ENCODE measurements at places on chromosomes 12 and 14. TPM values are rescaled to one million over a fixed set of nuclear protein-coding genes. Genes with fewer than 3 reads are reported as not detected.
A peak's percentile ranks its signal among the peaks of the same experiment; 100 is the strongest.

DNA sequence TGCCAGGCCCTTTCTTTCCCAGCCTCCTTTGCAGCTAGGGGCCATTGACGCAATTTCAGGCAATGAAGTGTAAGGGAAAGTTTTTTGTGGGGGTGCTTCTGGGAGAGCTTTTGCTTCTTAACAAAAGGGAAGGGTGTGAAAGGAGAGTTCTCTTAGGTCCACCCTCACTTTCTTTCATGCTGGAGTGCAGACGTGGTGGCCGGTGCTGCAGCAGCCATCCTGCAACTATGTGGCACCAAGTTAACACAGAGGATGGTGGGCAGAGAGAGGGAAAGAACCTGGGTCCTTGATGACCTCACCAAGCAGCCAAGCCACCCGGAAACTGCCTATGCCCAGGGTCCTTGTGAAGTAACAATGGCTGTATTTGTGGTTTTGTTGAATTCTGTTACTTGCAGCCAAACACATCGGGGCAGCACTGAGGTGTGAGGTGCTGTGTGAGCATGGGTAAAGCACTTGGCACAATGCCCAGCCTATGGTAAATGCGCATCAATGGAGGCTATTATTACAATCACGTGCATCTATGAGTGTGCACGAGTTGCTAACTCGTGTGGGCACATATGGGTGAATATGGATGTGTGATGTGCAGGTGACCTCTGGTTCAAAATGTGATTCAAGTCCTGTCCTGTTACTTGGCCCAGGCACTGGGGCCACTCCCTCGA, 122.6 kb downstream of the CALM1 start:
- no peak overlapping the region for H3K4me3 ChIP-seq
- peaks cover 24% of the 10 kb centered on the region for H3K4me1 ChIP-seq
- no peak overlapping the region for H3K27ac ChIP-seq
- no peak for DNase-seq
- H3K27me3 ChIP-seq: no peaks in the 10 kb centered on the region
- H3K36me3 ChIP-seq: no peaks in the 10 kb centered on the region

GRCh38 chr14:54083549-54084239, 127.1 kb upstream of the BMP4 start:
- H3K4me3 ChIP-seq: no peak overlapping the region
- H3K27ac ChIP-seq: no peak overlapping the region
- peaks cover 3% of the 10 kb centered on the region for H3K4me1 ChIP-seq
- no peaks in the 10 kb centered on the region for H3K36me3 ChIP-seq
- no peaks in the 10 kb centered on the region for H3K27me3 ChIP-seq
- DNase-seq: no peak

GRCh38 chr12:65603438-65604351, 220.6 kb upstream of the HMGA2 start:
- no peak overlapping the region for H3K4me3 ChIP-seq
- H3K4me1 ChIP-seq: peaks cover 16% of the 10 kb centered on the region
- no peaks in the 10 kb centered on the region for H3K36me3 ChIP-seq

- no peaks in the 10 kb centered on the region for H3K36me3 ChIP-seq
- H3K4me3 ChIP-seq: no peak overlapping the region
- H3K27me3 ChIP-seq: no peaks in the 10 kb centered on the region
Measured at GRCh38 chr14:44846232-44846824, 115.4 kb downstream of the KLHL28 start.

The PPP2R5C gene
- total RNA-seq: 183 TPM

DNA sequence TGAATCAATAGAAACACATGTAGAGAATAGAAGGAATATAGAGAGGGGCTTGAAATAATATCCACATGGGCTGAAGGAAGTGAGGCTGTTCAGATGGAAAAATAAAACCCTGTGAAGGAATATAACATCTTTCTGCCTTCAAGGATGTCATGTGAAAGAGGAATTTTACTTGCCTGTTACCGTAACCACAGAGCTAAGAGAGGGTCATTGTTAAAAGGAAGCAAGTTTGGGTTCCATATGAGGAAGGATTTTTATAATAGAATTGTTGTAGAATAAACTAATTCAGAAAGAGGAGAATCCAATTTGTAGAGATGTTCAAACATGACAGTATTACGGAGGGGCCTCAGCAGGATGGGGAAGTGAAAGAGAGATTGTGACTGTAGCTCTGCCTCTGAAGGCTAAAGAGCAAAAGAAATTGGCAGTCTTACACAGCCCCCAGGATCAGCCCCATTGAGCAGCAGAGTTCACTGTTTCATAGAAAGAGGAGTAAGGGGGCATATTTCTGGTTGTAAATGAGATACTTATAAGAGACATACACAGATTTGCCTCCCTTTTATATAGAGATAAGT, 41.8 kb upstream of the PTPRR start:
- H3K4me1 ChIP-seq: peaks cover 29% of the 10 kb centered on the region
- no peaks in the 10 kb centered on the region for H3K36me3 ChIP-seq
- no peak for DNase-seq
- no peak overlapping the region for H3K4me3 ChIP-seq
- H3K27me3 ChIP-seq: no peaks in the 10 kb centered on the region

The DIO3 gene
- total RNA-seq: 3.3 TPM

DNA sequence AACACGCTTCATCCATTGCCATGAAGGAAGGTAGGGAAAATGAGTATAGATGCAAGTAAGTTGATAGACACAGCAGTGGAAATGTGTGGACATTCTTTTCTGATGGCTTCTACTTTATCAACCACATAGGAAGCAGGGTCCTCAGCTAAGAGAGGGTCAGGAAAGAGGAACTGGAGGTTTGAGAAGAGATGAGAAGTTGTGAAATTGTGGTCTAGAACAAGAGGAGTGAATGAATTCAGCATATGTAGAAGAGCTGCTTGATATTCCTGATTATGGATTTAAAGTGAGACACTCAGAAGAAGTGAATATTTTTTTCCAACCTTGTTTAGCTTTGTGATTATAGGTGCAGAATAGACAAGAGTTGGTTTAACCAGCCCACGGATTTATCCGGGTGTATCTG, 128.5 kb downstream of the SLC15A5 start:
- no peak overlapping the region for H3K4me3 ChIP-seq
- no peaks in the 10 kb centered on the region for H3K4me1 ChIP-seq
- DNase-seq: no peak
- no peak overlapping the region for H3K27ac ChIP-seq

The TDRD9 gene
- total RNA-seq: not detected

GRCh38 chr14:95061317-95062093, 95.8 kb downstream of the DICER1 start:
- no peaks in the 10 kb centered on the region for H3K27me3 ChIP-seq
- H3K4me1 ChIP-seq: no peaks in the 10 kb centered on the region
- no peak overlapping the region for H3K4me3 ChIP-seq

- peaks cover 51% of the 10 kb centered on the region for H3K4me1 ChIP-seq
- no peak overlapping the region for H3K4me3 ChIP-seq
- H3K36me3 ChIP-seq: no peaks in the 10 kb centered on the region
- H3K27me3 ChIP-seq: no peaks in the 10 kb centered on the region
Measured at GRCh38 chr14:104686624-104687517, 2.5 kb upstream of the INF2 start.

DNA sequence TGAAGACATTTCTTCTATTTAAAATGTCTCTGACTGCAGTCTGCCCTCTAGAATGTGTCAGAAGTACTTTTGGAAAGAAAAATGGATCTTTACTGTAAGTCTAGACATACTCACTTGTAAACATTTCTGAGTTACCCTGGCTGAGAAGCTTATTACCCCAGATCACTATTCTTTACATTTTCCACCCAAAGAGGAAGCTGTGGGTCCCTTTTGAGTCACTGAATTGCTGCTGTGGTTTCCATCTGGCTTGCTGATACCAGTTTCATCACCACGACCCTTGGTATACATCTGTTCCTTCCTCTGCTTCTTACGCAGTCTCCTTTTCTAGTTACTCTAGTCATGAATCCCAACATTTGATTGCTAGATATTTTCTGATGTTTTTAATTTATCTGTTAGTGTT, 20.2 kb upstream of the CLEC4D start:
- DNase-seq: no peak
- H3K4me3 ChIP-seq: no peak overlapping the region
- H3K27ac ChIP-seq: no peak overlapping the region
- H3K27me3 ChIP-seq: no peaks in the 10 kb centered on the region

DNA sequence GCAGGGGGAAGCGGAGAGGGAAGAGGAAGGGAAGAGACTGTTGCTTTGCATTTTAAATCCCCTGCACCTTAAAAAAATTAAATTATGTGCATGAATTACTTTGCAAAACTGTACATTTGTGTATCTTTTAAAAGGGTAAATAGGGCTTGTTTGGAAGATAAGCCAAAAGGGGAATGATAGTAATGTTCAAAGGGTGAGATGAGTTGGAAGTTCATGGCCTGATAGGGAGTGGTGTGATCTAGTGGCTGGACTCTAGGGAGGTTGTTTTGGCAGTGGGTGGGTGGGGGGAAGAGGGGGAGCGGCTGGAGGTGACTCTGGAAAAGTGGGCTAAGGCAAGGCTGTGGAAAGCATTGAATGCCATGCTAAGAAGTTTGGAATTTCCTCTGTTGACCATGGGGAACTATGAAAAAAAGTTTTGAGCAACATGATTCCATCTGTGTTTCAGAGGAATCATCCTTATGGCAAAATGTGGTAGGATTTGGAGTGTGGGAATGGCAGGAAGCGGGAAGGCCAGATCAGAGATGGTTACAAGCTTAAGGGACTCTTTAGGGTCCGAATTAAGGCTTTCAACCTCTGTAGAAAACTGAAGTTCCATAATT, 25.5 kb upstream of the EMP1 start:
- no peak overlapping the region for H3K27ac ChIP-seq
- no peaks in the 10 kb centered on the region for H3K36me3 ChIP-seq

- no peak overlapping the region for H3K4me3 ChIP-seq
- no peak for DNase-seq
- H3K36me3 ChIP-seq: no peaks in the 10 kb centered on the region
- H3K27ac ChIP-seq: no peak overlapping the region
Measured at GRCh38 chr12:24494401-24494800, 454.5 kb downstream of the BCAT1 start.

DNA sequence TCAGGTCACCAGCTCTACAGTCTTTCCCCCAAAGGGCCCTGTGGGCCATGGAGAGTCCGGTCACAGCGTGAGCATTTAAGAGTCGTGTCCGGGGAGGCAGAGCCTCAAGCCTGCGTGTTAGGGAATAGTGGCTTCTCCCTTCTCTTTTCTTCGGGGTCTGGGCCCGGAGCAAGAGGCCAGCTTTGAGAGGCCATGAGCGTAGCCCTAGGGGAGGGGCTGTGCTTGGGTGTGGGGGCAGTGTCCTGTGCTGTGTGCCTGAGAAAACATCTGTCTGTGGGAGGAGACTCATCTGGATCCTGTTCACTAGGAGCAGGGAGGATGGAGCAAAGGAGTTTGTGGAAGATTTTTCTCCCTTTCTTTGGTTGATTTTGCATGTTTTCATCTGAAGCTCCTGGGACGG, 5.3 kb downstream of the LRP1-AS start:
- H3K27ac ChIP-seq: no peak overlapping the region
- no peaks in the 10 kb centered on the region for H3K36me3 ChIP-seq
- H3K27me3 ChIP-seq: no peaks in the 10 kb centered on the region
- no peak for DNase-seq
- H3K4me3 ChIP-seq: no peak overlapping the region
- no peaks in the 10 kb centered on the region for H3K4me1 ChIP-seq

DNA sequence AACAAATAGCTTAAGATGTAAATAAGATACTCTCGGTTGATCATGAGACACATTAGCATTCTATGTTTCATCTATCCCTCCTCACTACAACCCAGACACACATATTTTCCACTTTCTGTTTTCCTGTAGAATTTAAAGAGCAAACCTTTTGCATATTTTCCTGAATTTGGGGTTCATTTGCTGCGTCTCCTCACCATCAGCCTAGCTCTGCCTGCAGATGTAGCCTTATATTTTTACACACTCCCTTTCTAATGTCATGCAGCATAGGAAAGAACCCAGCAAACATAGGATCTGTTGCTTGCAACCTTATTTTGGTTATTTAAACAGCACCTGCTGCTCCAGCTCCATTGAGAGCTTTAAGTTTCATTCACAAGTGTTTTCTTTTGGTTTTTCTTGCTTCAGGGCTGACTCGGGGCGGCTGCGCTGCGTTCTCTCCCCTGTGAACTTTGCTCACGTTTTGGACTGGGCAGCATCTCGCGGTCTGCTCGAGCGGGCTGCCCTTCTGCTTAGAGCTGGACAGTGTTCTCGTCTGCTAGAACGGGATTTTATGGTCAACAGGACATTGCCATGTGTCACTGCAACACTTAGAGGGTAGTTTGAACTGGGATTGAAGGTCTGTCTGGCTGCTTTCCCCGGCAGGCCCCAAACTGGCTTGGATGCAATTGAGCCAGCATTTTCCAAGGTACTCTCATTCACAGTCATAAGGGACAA, 57.8 kb upstream of the VRK1 start:
- H3K27ac ChIP-seq: peak overlapping the region; percentile 6
- DNase-seq: peak; percentile 35
- H3K27me3 ChIP-seq: peaks cover 12% of the 10 kb centered on the region

- H3K4me3 ChIP-seq: no peak overlapping the region
- no peak for DNase-seq
- H3K4me1 ChIP-seq: peaks cover 67% of the 10 kb centered on the region
- no peaks in the 10 kb centered on the region for H3K36me3 ChIP-seq
- no peaks in the 10 kb centered on the region for H3K27me3 ChIP-seq
Measured at GRCh38 chr14:99564926-99565259, 39.1 kb downstream of the CCDC85C start.

DNA sequence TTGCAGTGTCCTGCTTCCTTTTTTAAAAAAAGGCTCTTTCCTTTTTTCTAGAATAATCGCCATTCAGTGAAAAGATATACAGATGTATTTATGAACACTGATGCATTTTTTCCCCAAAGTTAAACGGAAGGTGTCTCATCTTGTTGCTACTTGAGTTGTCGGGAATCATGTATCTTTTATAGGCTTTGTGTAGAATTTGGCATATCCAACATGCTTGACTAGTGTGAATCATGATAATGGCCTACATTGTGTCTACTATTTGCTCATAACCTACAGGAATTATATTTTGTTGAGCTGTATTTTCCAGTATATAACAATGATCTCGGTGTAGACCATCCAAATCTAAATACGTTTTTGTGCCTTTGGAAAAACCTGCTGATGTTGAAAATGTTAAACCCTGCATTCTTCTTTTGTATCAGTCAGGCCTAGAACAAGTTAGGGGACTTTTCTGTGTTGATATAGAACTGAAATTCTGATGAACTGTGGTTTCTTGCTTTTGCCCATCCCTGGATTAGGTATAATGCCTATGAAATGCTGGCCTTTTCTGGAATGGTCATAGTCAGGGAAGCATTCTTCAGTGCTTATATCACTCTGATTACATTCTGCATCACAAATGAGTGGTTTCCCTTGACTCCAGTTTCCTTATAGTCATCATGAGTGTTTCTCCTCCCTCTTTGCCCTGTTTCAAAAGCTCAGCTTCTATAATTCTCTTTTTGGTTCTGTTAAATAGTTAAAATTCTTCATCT, 10.8 kb downstream of the BMAL2 start:
- no peaks in the 10 kb centered on the region for H3K27me3 ChIP-seq
- H3K4me1 ChIP-seq: no peaks in the 10 kb centered on the region

DNA sequence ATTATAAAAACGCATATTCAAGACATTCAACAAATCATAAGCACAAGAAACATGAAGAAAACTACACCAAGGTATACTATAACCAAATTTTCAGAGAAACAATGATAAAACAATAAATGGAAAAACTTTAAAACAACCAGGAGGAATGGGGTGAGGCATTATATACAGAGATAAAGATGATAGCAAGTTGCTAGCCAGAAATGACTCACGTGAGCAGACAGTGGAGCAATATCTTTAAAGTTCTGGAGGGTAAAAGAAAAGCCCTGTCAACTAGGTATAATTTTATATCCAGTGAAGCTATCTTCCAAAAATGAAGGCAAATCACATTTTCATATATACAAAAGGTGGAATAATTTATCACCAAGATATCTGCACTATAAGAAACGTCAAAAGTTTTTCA, 97.8 kb upstream of the PCED1B start:
- H3K36me3 ChIP-seq: no peaks in the 10 kb centered on the region
- H3K27me3 ChIP-seq: no peaks in the 10 kb centered on the region
- no peak for DNase-seq
- H3K27ac ChIP-seq: no peak overlapping the region
- peaks cover 6% of the 10 kb centered on the region for H3K4me1 ChIP-seq

The ARHGEF40 gene
- total RNA-seq: 46.0 TPM
